ENCODE measurements at places on chromosomes 2 and 18. TPM values are rescaled to one million over a fixed set of nuclear protein-coding genes. Genes with fewer than 3 reads are reported as not detected.
A peak's percentile ranks its signal among the peaks of the same experiment; 100 is the strongest.

ZBTB7C gene
- 0.57 TPM for total RNA-seq

FOXD4L1 gene
- 0.48 TPM for total RNA-seq

- no peaks in the 10 kb centered on the region for H3K27me3 ChIP-seq
- H3K4me1 ChIP-seq, result peaks cover 30% of the 10 kb centered on the region
- DNase-seq, result no peak
- H3K36me3 ChIP-seq, result peaks cover 6% of the 10 kb centered on the region
- H3K4me3 ChIP-seq, result no peak overlapping the region
Observed at GRCh38 chr2:191319186-191319585, 74.0 kb downstream of the MYO1B start.

DNA sequence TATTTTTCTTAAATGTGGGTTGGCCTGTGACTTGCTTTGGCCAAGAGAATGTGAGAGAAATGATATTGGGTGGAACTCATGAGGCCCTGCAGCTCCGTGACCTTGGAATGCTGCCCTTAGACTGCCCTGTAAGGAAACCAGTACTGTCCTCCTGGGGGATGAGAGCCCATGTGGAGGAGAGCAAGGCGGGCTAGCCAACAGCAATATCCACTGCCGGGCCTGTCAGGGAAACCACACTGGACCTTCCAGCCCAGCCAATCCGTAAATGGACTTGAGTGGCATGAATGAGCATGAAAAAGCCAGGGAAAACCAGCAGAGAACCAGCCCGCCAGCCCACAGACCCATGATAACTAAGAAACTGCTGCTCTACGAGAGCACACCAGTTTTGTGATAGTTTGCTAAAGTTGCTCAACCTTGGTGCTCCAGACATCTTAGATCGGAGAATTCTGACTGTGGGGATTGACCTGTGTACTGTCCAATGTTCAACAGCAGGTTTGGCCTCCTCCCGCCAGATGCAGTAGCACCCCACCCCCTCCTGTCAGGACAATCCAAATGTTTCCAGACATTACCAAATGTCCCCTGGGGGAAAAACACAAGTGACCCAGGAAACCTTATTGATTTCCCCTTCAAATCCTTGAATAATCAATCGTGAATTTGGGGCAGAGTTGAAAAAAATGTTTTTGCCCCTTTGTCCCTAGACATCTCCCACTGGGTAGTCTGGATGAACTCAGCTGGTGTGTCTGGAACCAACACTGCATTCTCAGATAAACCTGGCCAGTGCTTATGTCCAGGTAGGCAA lies 27.2 kb downstream of the ALPK2 start:
- H3K27me3 ChIP-seq, result no peaks in the 10 kb centered on the region
- H3K36me3 ChIP-seq, result no peaks in the 10 kb centered on the region
- H3K4me3 ChIP-seq, result no peak overlapping the region
- H3K4me1 ChIP-seq, result peaks cover 5% of the 10 kb centered on the region

- no peaks in the 10 kb centered on the region for H3K27me3 ChIP-seq
- no peak overlapping the region for H3K4me3 ChIP-seq
- DNase-seq, result no peak
Observed at GRCh38 chr2:181104512-181105115, 124.2 kb downstream of the UBE2E3 start.

DNA sequence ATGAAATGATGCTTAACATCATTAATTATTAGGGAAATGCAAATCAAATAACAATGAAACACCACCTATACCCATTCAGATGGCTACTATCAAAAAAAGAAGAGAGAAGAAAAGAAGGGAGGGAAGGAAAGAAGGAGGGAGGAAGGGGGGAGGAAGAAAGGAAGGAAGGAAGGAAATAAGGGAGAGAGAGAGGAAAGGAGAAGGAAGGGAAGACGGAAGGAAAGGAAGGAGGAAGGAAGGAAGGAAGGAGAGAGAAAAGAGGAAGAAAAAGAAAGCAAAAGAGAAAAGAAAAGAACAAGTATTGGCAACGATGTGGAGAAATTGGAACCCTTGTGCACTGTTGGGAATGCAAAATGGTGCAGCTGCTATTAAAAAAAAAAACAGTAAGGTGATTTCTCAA lies 363.3 kb downstream of the TNS1 start:
- no peak overlapping the region for H3K27ac ChIP-seq
- H3K4me1 ChIP-seq, result no peaks in the 10 kb centered on the region
- no peaks in the 10 kb centered on the region for H3K27me3 ChIP-seq
- DNase-seq, result no peak
- H3K4me3 ChIP-seq, result no peak overlapping the region

DNA sequence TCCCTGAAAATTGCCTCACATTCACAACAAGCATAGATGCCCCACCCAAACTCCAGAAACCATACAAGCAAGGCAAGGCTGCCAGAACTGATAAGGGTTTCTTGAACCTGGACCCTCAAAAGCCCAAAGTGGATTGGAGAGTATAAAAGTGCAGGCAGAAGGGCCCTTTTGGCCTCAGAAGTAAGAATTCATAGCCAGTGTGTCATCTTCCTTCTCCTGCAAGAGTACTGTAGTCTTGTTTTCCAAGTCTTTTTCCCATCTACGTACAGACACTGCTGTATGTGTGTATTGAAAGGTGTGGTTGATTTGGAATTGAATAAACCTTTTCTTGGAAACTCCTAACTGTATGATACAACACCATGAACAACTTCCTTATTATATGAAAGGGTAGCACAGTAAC lies 46.8 kb downstream of the ZC3H15 start:
- H3K4me1 ChIP-seq, result peaks cover 14% of the 10 kb centered on the region
- DNase-seq, result no peak
- H3K4me3 ChIP-seq, result no peak overlapping the region

- no peak overlapping the region for H3K4me3 ChIP-seq
- H3K36me3 ChIP-seq, result no peaks in the 10 kb centered on the region
- peaks cover 2% of the 10 kb centered on the region for H3K4me1 ChIP-seq
Observed at GRCh38 chr2:222305516-222306392, 7.0 kb upstream of the PAX3 start.

DNA sequence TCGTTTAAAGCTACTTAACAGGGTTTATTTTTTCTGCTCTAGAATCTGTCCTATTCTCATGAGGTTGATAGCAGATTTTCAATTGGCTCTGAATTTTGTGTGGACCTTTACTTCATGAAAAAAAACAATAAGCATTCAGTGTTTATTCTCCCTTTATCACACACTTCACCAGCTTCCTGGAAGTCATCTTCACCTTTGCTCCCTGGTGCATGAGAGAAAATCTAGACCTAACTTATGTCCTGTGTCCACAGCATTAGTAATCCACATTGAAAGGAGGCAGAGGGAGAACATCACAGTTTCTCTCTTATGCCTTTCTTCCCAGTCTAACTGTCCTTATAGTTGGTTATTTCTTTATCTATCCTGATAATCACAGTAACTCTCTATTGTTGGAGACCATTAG lies 316.1 kb downstream of the PTH2R start:
- H3K27me3 ChIP-seq, result no peaks in the 10 kb centered on the region
- H3K4me1 ChIP-seq, result peaks cover 5% of the 10 kb centered on the region
- H3K27ac ChIP-seq, result no peak overlapping the region
- H3K36me3 ChIP-seq, result no peaks in the 10 kb centered on the region
- no peak for DNase-seq

DNA sequence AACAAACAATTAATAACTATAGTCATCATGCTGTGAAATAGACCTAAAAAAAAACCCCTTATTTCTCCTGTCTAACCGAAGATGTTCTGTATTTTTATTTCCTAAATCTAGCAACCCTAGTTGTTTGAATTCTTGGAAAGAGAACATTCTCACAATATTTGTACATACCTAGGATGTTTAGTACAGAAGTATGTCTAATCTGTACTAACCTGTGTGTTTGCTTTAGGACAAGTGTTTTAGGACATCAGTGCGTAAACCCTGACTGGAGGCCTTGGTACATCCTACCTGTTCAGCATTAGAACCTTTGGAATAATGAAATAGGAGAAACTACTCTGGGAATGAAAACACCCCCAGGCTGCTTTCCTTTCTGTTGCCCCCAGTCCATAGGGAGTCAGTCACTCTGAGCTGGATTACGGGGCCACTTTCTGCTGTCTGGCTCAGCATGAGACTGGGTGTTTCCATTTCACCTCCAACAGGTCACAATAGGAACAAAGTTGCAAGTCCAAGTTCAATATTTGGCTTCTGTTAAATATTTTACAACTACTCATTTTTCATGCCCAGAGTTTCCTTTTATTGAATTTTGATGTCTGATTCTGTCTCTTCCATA lies 114.7 kb downstream of the MTX2 start:
- DNase-seq, result no peak
- H3K36me3 ChIP-seq, result peaks cover 2% of the 10 kb centered on the region
- no peak overlapping the region for H3K27ac ChIP-seq
- H3K27me3 ChIP-seq, result peaks cover 2% of the 10 kb centered on the region

DNA sequence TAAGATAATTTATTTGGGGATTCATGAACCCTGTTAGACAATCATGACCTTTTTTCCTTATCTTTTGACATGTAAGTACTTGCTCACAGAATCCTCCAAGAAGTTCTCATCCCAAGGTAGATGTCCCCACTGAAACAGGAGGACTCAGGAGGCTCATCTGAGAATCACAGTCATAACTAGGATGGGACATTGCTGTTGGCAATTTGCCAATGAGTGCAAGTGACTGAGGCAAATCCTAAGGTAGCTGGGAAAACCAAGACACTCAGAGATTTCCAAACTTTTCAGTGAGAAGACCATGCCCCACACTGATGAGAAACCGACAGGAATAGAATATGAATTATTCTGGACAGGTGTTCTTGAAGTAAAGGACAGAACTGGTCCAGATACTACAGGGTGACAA lies 735.0 kb downstream of the TMEM182 start:
- H3K4me3 ChIP-seq, result no peak overlapping the region
- DNase-seq, result no peak
- H3K4me1 ChIP-seq, result no peaks in the 10 kb centered on the region
- no peak overlapping the region for H3K27ac ChIP-seq
- H3K36me3 ChIP-seq, result no peaks in the 10 kb centered on the region

DNA sequence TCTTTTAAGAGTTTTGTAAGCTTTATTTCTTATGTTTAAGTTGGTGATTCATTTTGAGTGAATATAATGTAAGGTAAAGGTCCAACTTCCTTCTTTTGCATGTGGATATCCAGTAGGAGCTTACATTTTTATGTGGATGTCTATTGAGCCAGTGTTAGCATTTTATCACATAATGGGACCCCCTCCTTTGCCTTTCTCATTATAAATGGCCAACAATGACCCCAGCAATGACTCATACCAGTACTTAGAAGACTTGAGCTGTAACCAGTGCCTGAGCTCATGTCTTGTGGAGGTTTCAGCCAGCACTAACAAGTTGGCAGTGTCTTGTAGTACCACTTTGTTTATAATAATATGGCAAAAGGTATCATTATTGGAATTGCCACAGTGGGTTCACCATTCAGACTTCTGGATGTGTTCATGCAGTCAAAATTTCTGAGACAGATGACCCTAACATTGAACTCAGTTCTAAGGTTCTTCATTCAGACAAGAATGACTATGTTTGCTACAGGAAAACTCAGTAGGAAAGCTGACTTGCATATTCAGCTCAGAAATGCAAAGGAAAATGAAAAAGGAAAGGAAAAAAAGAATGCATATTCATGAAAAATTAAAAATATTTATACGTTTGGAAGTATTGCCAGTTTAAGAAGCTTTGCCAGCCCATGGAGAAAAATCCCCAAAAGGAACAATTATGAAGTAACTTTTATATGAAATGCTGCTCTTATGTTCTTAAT lies 41.0 kb downstream of the CDKL4 start:
- no peaks in the 10 kb centered on the region for H3K4me1 ChIP-seq
- peaks cover 4% of the 10 kb centered on the region for H3K36me3 ChIP-seq
- no peaks in the 10 kb centered on the region for H3K27me3 ChIP-seq

GRCh38 chr2:102717308-102718018 lies 44.4 kb upstream of the TMEM182 start:
- no peak overlapping the region for H3K4me3 ChIP-seq
- DNase-seq, result no peak
- H3K27me3 ChIP-seq, result no peaks in the 10 kb centered on the region
- H3K4me1 ChIP-seq, result no peaks in the 10 kb centered on the region
- H3K27ac ChIP-seq, result no peak overlapping the region

- peaks cover 31% of the 10 kb centered on the region for H3K36me3 ChIP-seq
- peak overlapping the region; percentile 84 for H3K27ac ChIP-seq
- DNase-seq, result no peak
Observed at GRCh38 chr2:200418399-200418798, 91.5 kb downstream of the KCTD18 start.

- H3K27ac ChIP-seq, result no peak overlapping the region
- DNase-seq, result no peak
- no peak overlapping the region for H3K4me3 ChIP-seq
- peaks cover 1% of the 10 kb centered on the region for H3K36me3 ChIP-seq
Observed at GRCh38 chr2:201285499-201285898, 25.2 kb downstream of the CASP8 start.

DNA sequence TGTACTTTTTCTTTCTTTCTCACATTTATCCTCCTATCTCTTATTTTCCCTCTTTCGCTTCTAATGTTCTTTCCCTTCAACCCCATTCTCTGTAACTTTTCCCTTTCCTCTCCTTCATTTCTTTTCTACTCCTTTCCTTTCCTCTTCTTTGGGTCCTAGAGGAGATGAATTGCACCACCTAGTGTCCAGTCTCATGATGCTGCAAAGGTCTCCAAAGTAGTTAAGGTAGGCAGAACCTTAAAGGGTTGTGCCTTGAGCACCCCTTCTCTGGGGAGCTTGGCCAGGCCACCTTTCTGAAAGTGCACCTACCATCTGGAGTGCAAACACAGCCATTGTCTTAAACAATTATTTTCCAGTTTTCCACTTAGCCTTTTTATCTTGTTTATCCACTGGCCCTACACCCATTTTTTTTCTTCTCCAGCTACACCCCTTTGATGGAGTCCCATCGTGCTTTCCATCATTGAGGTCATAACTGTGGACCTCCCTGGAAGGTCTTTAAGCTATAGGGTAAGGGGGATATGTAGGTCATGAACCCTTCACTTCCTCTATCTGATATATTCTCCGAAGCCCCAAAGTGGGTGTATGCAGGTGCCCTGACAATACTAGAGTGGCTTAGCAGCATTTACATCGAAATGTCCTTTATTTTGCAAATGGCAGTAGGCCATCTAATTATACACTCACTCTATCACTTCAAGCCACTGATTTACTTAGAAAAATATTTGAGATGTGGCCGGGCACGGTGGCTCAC lies 155.9 kb downstream of the ESCO1 start:
- H3K36me3 ChIP-seq, result no peaks in the 10 kb centered on the region
- H3K4me1 ChIP-seq, result no peaks in the 10 kb centered on the region
- no peak overlapping the region for H3K4me3 ChIP-seq
- DNase-seq, result no peak
- peak overlapping the region; percentile 1 for H3K27ac ChIP-seq

GRCh38 chr2:83960371-83960770 lies 498.7 kb downstream of the SUCLG1 start:
- H3K27ac ChIP-seq, result no peak overlapping the region
- H3K4me1 ChIP-seq, result no peaks in the 10 kb centered on the region
- no peak overlapping the region for H3K4me3 ChIP-seq
- H3K36me3 ChIP-seq, result no peaks in the 10 kb centered on the region
- H3K27me3 ChIP-seq, result no peaks in the 10 kb centered on the region

All from progenitor cell of endocrine pancreas (in vitro differentiated cells).